ENCODE measurements at places on chromosomes 2 and 18.

DNA sequence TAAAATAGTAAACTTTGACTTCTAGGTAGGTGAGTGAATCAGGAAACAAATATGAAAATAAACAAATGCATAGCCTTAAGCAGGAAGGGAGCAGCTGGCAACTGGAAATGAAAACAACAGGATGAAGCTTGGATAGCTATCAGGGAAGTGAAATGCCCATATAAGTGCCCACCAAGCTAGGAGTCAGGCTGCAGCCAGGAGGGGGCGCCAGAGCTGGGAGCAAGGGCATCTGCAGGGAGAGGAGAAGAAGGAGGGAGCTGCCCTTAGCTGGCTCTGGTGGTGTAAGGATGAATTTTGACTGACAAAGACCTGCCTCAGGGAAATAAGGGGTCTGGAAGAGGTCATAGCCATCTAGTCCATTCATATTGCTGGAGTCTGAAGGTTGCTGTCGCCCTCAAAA lies 298.3 kb downstream of the TDRD15 start:
- no peak for DNase-seq

GRCh38 chr2:144078106-144078505 lies 441.8 kb downstream of the ZEB2 start:
- DNase-seq = no peak

GRCh38 chr2:154495455-154495868 lies 203.0 kb upstream of the KCNJ3 start:
- DNase-seq = no peak

DNA sequence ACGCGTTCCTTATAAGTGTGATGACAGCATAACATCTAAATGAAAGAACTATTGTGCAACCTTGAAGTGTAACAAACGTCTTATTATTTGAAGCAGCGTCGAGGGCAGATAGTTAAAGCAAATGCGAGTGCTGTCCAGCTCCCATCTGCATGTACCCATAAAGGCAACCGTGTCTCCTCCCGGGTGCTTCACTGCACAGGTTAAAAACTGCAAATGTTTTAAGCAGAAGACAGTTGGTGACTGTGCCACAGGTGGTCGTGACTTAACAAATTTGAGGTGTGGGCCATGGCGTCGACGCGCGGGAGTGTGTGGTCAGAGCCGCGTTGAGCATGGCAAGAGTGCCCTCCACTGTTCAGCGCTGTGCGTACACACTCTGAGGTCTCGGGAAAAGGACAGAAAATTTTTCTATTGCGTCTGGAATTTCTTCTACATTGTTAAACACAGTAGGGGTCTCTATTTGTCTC lies 6.4 kb downstream of the SALL3 start:
- DNase-seq = no peak

DNA sequence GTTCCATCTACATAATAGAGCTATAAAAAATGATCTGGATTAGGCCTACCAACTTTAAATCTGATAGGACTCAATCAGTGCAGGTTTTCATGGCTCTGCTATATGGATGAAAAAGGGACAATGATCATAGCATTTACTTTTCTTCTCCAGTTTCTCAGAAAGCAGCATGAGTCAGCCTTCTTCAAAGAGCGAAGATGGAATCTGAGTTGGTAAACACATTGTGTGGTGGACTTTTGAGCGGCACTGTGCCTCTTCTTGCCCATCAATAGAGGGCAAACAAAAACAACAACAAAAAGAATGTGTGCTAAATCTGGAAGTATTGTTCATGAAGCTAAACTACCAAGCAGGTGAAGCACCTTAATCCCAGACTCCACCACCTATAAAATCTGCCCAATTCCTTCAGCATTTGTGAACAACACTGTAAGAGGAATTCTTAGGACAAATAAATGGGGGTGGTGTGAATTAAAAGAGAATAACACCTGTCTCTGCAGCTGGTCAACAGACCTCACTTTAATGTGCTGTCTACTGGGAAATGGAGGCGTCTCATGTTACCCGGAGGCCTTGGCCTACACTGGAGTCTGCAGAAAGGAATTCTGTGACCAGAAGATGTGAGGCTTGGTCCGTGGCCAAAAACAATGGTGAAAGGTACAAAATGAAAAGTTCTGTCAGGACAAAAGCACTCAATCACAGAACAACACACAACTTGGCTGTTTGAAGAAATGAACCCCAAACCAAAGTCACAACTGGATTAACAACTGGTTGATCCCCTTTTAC lies 609.0 kb downstream of the IRS1 start:
- DNase-seq = no peak

DNA sequence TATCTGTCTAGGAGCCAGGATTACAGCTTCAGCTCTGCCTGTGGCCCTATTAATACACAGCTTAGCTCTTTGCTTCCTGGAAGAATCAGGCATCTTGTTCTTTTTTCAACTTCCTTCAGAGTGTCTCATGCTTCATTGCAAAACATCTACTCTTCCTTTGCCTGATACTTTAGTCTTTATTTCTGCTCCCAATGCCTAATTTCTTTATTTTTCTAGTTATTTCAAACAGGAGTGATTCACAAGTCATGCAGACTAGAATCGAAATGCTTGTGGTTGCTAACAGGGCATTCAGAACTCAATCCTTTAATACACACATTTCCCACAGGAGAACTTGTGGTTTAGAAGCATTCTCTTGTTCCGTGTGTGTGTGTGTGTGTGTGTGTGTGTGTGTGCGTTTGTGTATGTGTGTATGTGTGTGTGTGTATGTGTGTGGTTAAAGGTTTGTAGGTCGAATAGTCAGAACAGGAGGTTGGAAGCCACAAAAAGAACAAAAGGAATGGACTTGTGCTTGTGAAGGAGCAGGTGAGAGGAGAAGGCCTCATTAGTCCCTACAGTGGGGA lies 28.3 kb upstream of the INSIG2 start:
- DNase-seq = no peak

- no peak for DNase-seq
Measured at GRCh38 chr2:55296393-55296792, 27.4 kb upstream of the MTIF2 start.

GRCh38 chr2:135768863-135769262 lies 27.2 kb downstream of the UBXN4 start:
- DNase-seq = no peak

DNA sequence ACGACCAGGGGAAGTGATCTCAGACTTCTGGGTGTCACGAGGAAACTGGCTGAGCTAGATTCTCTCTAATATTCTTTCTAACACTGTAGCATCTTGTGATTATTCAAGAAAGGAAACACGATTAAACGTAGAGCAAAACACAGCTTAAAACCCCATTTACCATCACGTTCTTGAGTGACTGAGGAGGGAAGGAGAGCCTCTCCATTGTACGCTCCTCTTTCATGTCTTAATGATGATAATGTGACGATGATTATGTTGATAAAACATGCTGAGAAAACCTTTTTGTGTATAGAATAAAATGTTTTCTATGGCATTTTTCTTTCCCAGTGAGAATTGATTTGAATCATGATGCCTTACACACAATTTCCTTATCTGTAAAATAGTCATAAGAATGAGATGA lies 705.6 kb upstream of the ID2 start:
- DNase-seq = no peak

GRCh38 chr2:14197293-14197692 lies 435.2 kb upstream of the LRATD1 start:
- DNase-seq = no peak

GRCh38 chr18:41858761-41859555 lies 96.1 kb upstream of the PIK3C3 start:
- DNase-seq = no peak

GRCh38 chr2:9656270-9656766 lies 25.5 kb upstream of the YWHAQ start:
- peak; percentile 7 for DNase-seq

DNA sequence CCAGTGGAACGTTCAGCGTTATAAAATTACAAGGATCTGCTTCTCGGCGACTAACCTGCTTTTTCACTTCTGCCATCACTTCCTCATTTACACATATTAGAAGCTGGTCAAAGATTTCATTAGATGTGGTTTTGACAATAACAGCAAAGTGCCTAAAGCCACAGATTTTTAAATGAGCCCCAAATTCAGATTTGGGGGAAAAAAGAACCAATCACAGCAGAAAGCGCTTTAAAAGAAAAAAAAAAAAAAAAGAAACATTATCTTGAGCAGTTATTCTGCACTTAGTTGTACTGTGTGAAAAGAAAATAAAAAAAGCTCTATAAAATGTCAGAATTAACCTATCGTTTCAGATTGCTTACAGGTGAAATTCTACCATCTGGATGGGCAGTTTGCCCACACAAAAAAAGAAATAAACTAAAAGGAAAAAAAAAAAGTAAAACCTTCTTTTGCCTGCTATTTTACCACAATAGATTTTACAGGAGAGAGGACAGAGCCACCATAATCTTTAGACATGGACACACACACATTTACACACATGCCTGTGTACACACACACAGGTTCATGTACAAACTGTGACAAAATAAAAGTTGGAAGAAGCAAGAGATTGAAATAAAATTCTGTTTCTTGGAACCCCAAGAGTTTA lies 167.2 kb downstream of the TCF4 start:
- DNase-seq = no peak

DNA sequence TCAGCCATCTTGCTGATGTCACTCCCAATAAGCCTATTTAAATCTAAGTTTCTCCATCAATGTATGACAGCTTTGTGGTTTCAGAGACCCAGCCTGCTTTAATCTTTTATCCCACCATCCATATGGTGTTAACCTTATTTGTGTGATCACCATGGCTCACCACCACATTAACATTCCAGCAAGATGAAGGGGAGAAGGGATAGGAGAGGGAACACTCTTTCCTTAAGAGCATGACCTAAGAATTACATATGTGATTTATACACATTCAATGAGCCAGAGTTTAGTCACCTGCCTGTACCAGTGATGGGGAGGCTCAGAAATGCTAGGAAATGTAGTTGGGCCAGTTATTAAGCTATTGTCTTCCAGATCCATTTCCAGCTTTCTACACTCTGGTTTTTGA lies 44.5 kb upstream of the CHN1 start:
- no peak for DNase-seq

GRCh38 chr2:51410331-51410730 lies 378.4 kb upstream of the NRXN1 start:
- DNase-seq = no peak

Measured in stimulated activated CD4-positive, alpha-beta T cell treated with anti-CD3 and anti-CD28 coated beads, Interleukin-1b, Interleukin-23, amount 100 ng/mL, for 1 hour (primary cell).